ENCODE measurements at places on chromosomes 3 and 15.

DNA sequence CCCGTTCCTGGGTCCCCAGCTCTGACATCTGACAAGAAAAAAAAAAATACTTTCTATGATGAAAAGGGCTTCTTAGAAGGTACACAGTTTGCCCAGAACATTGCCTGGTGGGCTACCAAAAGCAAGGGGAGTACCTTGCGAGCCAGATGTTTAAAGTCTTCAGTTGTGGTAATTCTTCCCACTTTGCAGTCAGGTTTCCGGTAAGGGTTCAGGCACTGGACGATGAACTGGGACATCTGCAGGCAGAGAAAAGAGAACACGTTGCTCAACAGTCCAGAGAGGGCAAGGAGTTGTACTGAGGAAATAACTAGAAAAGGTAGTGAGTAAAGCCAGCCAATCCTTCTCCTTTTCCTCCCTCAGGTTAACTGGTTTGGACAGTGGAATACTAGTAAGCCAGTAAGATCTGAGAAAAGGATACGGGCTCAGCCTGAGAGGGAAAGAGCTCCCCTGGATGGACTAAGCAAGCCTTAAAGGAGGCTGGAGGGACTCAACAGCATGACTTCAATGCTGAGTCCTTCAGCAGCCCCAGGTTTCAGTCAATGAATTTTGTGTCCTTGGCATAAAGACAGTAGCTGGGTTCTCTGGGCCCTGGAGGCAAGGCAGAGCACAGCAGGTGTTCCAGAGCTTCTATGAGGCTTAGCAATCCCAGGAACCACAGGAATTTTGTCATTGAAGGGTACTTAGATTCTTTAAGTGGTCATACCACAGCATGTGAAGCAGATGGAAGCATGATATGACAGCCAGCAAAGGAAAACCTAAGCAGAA is 38.2 kb downstream of the NBEAL2 start:
- DNase-seq: no peak

GRCh38 chr15:101560722-101561583 is 71.4 kb upstream of the PCSK6 start:
- DNase-seq: no peak

GRCh38 chr3:9534429-9534828 is 19.2 kb downstream of the LHFPL4 start:
- no peak for DNase-seq

- DNase-seq: no peak
Measured at GRCh38 chr3:61771976-61772375, 210.6 kb downstream of the PTPRG start.

- DNase-seq: peak; percentile 12
Measured at GRCh38 chr15:90481023-90481422, 48.7 kb upstream of the CRTC3 start.

DNA sequence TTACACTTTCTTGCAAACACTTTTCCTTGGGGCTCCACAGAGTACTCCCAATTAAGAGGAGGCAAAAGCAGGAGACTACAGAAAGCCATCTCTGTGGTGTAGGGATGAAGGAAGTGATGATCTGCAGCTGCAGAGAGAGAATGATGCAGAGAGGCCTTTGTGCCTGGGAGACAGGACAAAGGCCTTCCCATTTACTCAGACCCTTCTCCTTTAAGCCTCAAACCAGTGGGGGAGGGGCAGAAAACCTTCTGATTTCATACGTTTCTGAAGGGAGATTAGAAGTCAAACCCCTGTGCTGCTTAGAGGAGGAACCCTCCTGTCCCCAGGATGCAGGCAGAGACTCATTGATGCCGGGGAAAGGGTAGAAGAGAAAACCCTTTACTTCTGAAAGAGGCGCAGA is 130.8 kb downstream of the NEO1 start:
- DNase-seq: no peak

GRCh38 chr3:176737480-176738110 is 459.7 kb downstream of the TBL1XR1 start:
- DNase-seq: no peak

GRCh38 chr15:85470563-85471271 is 90.3 kb downstream of the AKAP13 start:
- DNase-seq: no peak

DNA sequence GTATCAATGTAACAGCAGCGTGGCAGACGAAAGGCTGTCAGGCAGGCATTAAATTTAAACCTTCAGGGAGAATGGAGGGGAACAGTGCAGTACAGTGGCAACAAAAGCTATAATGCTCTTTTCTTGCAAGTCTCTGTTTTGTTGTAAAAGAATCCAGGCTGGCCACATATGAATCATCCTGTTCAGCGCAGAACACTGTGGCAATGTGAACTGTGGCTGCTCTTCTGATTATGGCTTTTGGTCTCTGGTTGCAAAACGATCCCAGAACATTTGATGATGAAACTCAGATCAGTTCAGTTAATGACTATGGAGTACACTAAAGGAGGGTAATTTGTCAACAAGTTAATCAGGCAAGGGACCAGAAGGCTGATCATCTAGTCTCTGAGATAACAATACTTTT is 219.7 kb upstream of the SGO1 start:
- DNase-seq: no peak

- DNase-seq: no peak
Measured at GRCh38 chr15:42999201-42999779, 78.7 kb upstream of the TTBK2 start.

Data from activated T-cell treated with anti-CD3 and anti-CD28 coated beads for 48 hours (primary cell).